HT-29 (cell line): ENCODE measurements at places on chromosomes 16 and 17. TPM values are rescaled to one million over a fixed set of nuclear protein-coding genes. Genes with fewer than 3 reads are reported as not detected.

MFSD6L gene
- not detected in 2 replicates for total RNA-seq

SAMD14 gene
- 1.9 and 3.4 TPM in 2 replicates for total RNA-seq

ZG16B gene
- total RNA-seq = 16.1 and 23.3 TPM in 2 replicates

TEX14 gene
- 0.03 TPM in 1 of 2 replicates, not detected in the other for total RNA-seq

ZFHX3 gene
- total RNA-seq = 2.6 and 3.5 TPM in 2 replicates

ASPHD1 gene
- 19.5 and 24.0 TPM in 2 replicates for total RNA-seq

C17orf50 gene
- total RNA-seq = not detected in 2 replicates

BLMH gene
- total RNA-seq = 1.8 and 3.9 TPM in 2 replicates

EVPLL gene
- total RNA-seq = 0.13 and 0.52 TPM in 2 replicates

P2RX1 gene
- 0.03 TPM in 1 of 2 replicates, not detected in the other for total RNA-seq

PRDM7 gene
- total RNA-seq = not detected in 2 replicates

PLA2G10 gene
- total RNA-seq = 0.33 TPM in 1 of 2 replicates, not detected in the other

SPNS3 gene
- total RNA-seq = 4.0 and 4.7 TPM in 2 replicates

CANT1 gene
- total RNA-seq = 89.2 and 96.4 TPM in 2 replicates

AP1G1 gene
- 54.3 and 57.2 TPM in 2 replicates for total RNA-seq

RPS6KB1 gene
- 18.8 and 21.5 TPM in 2 replicates for total RNA-seq

TEKT1 gene
- total RNA-seq = not detected in 2 replicates

TP53TG3 gene
- not detected in 2 replicates for total RNA-seq

C16orf89 gene
- not detected in 2 replicates for total RNA-seq

G6PC1 gene
- total RNA-seq = not detected in 2 replicates

NUPR1 gene
- total RNA-seq = 0.34 and 0.56 TPM in 2 replicates

PMP22 gene
- total RNA-seq = not detected in 2 replicates

TNFSF13 gene
- total RNA-seq = 15.6 and 19.1 TPM in 2 replicates

HEATR9 gene
- not detected in 2 replicates for total RNA-seq

C1QTNF1 gene
- 3.6 and 7.5 TPM in 2 replicates for total RNA-seq

ZPBP2 gene
- total RNA-seq = not detected in 2 replicates

WNK4 gene
- total RNA-seq = 7.8 and 8.6 TPM in 2 replicates
